ENCODE measurements at places on chromosomes 7 and 10. TPM values are rescaled to one million over a fixed set of nuclear protein-coding genes. Genes with fewer than 3 reads are reported as not detected.

Gene MOGAT3
- total RNA-seq = not detected

Gene LRRC18
- not detected for total RNA-seq

Gene CASTOR2
- 2.5 TPM for total RNA-seq

Gene DPP6
- 1.2 TPM for total RNA-seq

Gene PRPS1L1
- not detected for total RNA-seq

Gene ADAM12
- total RNA-seq = 0.35 TPM

Gene AVL9
- 59.8 TPM for total RNA-seq

Gene BNIP3
- 163 TPM for total RNA-seq

Gene IQCE
- 26.2 TPM for total RNA-seq

Gene LRWD1
- total RNA-seq = 37.2 TPM

Gene FAM25G
- not detected for total RNA-seq

Gene RHBDD2
- 83.4 TPM for total RNA-seq

Gene LRCH4
- total RNA-seq = 4.6 TPM

Gene MMD2
- not detected for total RNA-seq

Gene USP6NL
- 33.8 TPM for total RNA-seq

Gene UCN3
- not detected for total RNA-seq

Gene RADIL
- total RNA-seq = 25.3 TPM

Gene NANOS1
- total RNA-seq = 5.7 TPM

Gene MBL2
- not detected for total RNA-seq

Gene HTR5A
- 0.11 TPM for total RNA-seq

Gene SRRM3
- total RNA-seq = 16.4 TPM

Gene SFTPA1
- not detected for total RNA-seq

Gene PLPP4
- total RNA-seq = 4.0 TPM

Gene SMKR1
- 1.4 TPM for total RNA-seq

Gene SLC13A1
- not detected for total RNA-seq

Gene PDZD7
- 0.74 TPM for total RNA-seq
